Hematopoietic multipotent progenitor cell treated with erythropoietin and hydrocortisone succinate and interleukin-3 and kit ligand, for 8 days (in vitro differentiated cells): ENCODE measurements at places on chromosomes 3 and 15.

- DNase-seq, result no peak
Measured at GRCh38 chr3:133137042-133137996, 99.1 kb downstream of the TMEM108 start.

DNA sequence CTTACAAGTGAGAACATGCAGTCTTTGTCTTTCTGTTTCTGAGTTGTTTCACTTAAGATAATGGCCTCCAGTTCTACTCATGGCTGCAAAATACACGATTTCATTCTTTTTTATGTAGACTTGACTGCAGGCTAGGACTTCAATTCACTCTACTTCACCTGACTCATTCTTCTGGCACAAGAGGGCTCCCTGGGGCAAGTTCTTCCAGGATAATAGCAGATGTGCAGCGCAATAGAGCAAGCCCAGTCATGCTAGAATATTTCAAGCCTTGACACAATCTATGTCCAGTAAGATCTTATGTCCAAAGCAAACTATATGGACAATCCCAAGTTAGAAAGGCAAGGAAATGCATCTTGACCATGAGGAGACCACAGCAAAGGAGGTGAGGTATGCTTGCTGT, 211.7 kb upstream of the GADL1 start:
- DNase-seq, result no peak

DNA sequence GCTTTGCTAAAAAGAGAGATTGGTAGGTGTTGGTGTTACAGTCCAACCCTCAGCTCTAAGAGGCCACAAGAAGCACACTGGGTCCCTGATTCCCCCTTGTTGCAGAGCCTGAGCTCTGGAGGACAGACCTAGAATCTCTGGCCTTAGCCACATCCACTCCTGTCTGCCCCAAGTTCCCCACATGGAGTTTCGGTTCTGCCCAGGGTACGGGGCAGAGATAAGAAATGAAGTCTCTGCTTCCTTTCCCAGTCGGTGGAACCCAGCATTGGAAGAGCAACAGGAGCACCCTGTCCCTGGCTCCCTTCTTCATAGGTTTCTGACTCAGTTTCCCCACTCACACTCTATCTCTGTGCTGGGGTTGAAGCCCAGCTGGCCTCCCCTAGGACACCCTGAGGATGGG, 13.2 kb downstream of the PRR23E start:
- no peak for DNase-seq

GRCh38 chr3:120350401-120350941, 1.3 kb upstream of the LRRC58 start:
- peak; percentile 55 for DNase-seq

GRCh38 chr3:64449026-64449425, 223.8 kb upstream of the PRICKLE2 start:
- DNase-seq, result no peak

GRCh38 chr15:26242565-26243071, 379.5 kb upstream of the ATP10A start:
- DNase-seq, result no peak
